Lower lobe of right lung (tissue), 2 donors: ENCODE measurements at places on chromosomes 16 and 17. TPM values are rescaled to one million over a fixed set of nuclear protein-coding genes. Genes with fewer than 3 reads are reported as not detected.

KRTAP9-4 gene
- not detected for total RNA-seq

LRRC36 gene
- total RNA-seq: 42.1 TPM

FBF1 gene
- 13.1 TPM for total RNA-seq

DNA sequence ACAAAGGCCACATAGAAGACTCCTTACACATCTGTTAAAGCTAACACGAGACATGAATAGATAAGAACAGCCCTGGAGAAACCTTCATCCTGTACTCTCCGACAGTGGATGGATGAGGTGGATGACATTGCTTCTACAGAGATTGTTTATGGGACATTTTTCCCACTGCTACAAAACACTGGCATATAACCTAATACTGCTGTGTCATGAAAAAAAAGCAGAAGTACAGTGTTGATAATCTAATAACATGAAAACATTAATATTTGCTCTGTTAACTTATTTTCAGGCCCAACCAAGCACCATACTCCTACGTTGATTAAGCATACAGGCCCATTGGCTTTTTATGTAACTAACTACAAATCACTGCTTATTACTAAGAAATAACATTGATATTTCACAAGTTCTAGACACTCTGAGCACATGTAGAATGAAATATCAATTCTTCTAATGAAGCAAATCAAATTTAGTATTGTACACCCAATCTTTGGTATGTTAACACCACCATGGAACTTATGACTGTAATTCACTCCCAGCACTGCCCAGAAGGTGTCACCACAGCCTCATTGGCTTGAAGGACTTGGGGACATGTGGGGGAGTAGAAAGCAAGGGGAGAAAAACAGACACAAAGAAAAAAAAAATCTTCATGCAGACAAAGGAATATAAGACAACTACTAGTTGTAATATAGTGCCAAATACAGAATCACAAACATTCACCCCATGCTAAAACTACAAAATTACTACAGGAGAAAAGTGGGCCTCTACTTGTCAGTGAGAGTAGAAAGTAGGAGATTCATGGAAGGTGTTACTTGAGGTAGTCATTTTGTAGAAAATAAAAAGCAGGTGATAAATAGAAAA, 330.0 kb upstream of the PMFBP1 start:
- DNase-seq: no peak

DNA sequence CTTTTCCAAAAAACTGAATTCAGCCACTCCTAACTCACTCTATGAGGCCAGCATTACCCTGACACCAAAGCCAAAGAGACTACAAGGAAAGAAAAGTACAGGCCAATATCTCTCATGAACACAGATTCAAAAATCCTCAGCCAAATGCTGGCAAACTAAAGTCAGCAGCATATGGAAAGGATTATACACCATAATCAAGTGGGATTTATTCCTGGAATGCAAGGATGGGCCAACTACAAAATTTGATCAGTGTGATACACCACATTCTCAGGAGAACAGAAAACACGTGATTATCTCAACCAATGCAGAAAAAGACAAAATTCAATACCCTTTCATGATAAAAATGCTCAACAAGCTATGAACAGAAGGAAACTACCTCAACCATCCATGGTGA, 7.7 kb upstream of the AATK start:
- no peak for DNase-seq

GRCh38 chr17:81502471-81503017, 10.1 kb downstream of the ACTG1 start:
- peak; percentile 33 for DNase-seq

GRCh38 chr17:67025216-67025792, 19.1 kb upstream of the CACNG1 start:
- DNase-seq: peak; percentile 64

DNA sequence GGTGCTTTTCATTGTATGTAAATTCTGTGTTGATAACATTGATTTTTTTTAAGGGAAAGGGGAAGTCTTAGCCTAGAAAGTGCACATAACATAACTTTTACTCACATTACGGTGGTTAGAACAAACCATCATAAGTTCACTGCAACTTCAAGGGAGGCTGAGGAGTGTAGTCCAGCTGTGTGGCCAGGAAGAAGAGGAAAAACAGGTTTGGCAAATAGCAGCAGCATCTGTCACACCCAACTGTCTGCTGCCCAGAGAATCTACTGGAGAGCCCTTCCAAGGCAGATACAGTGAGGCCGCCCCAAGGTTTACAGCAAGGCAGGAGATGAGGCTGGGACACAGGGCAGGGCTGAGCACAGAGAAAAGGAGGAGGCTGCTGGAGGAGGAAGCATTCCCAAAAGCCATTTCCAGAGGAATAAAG, 60.6 kb downstream of the AIPL1 start:
- no peak for DNase-seq
